Mucosa of gallbladder (tissue), 1 donor: ENCODE measurements at places on chromosomes 5 and 9.

GRCh38 chr9:4855841-4856240 lies 63.1 kb downstream of the RCL1 start:
- peak; percentile 31 for DNase-seq

GRCh38 chr5:113179156-113179555 lies 202.6 kb downstream of the DCP2 start:
- DNase-seq: no peak

DNA sequence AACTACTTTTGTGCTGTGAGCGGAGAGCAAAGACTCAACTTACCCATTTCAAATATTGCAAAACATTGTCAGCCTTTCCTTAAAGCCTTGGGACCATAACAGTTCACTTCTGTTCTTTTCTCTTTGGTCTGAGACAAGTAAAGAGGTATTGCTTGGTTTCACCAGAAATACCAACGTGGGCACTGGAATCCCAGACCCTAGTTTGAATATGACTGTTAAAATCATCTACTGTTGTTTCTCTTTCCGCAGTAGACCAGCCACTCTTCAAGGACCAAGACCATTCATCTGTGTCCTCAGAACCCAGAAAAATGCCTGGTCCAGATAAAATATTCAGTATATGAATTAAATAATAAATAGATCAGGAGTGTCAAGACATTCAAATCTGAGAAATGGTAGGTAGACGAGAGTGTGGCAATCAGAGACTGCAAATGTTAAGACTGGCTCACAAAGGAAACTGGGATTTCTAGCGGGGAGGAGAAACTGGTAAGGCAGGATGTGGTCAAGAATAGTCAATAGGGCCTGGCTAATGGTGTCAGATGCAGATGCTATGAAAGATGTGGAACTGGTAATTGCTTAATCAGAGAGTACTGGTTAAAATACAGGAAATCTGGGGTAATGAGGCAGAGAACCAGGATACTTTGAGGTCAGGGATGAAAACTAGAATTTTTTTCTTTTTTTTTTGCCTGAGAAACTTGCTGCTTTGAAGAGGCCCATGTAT lies 82.1 kb upstream of the IL33 start:
- no peak for DNase-seq

DNA sequence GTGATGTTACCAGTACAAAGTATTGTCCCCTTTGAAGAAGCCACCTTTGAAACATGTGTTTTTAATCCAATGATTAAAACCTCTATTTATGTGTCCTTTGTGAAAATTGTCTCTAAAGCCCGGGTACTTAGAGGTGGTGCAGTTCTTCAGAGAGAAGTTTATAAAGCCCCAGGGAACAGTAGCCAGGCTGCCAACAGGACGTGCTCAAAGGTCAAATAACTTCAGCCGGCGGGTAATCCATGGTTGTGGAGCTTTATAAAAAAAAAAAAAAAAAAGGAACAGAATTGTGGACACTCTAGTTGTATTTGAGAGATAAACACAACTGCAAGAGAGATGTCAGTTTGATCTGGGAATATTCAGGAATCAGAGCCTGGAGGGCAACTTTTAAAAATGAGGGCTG lies 57.9 kb upstream of the CTNND2 start:
- no peak for DNase-seq

GRCh38 chr5:139574641-139575312 lies 13.6 kb downstream of the UBE2D2 start:
- no peak for DNase-seq

DNA sequence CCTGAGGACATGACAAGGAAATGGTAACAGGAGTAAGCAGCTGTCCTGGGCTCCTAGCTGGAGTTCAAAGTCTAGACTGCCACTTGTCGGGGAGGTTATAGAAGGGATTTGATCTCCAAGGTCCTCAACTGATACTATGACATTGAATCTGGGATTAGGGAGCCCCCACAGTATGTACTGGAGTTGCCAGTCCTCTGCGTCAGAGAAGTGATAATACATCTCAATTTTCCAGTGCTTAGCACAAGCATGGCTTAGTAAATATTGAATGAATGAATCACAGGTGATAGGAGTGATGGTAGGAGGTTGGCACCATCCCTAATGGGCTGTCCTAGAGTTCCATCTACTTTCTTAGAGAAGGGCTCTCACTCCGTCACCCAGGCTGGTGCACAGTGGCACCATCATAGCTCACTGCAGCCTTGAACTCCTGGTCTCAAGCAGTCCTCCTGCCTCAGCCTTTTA lies 6.2 kb upstream of the TPM2 start:
- peak; percentile 66 for DNase-seq

DNA sequence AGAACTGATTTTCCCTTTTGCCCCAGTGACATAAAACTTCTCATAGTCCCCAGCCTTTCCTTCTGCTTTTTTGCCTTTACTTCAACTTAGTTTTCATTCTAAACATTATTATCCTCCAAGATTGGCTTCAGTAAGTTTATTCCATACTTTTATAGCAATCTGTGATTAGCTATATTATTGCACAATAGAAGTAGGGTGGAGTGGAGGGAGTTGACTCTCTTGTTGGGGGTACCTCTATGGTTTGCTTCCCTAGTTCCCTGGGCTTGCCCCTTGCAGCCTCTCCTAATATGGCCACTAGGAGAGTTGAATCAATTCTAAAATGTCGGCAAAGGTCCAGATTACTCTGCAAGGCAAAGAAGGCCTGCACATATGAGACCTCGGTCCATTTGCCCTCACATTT lies 36.4 kb upstream of the TYRP1 start:
- DNase-seq: no peak

- no peak for DNase-seq
These were observed 2031.8 kb upstream of the CDH6 start for GRCh38 chr5:29161399-29162291.

GRCh38 chr9:133519693-133520092 lies 5.1 kb downstream of the MYMK start:
- DNase-seq: no peak

- DNase-seq: no peak
These were observed 72.8 kb downstream of the TRIO start for GRCh38 chr5:14215901-14216300.

GRCh38 chr5:154300207-154300883 lies 109.8 kb downstream of the GALNT10 start:
- no peak for DNase-seq
